ENCODE measurements at places on chromosomes 7 and 10. TPM values are rescaled to one million over a fixed set of nuclear protein-coding genes. Genes with fewer than 3 reads are reported as not detected.

Gene ATP6V0A4
- 0.07 TPM for total RNA-seq

Gene SH2D4B
- total RNA-seq = under 0.01 TPM

Gene SCART1
- 0.64 TPM for total RNA-seq

Gene FGFR2
- 20.2 TPM for total RNA-seq

Gene LIPA
- 66.3 TPM for total RNA-seq

Gene H2BK1
- not detected for total RNA-seq

Gene CYP17A1
- total RNA-seq = not detected

Gene MTPN
- total RNA-seq = 135 TPM

Gene NPSR1
- total RNA-seq = not detected

Gene SLC35B4
- total RNA-seq = 4.1 TPM

Gene SEC23IP
- total RNA-seq = 26.3 TPM

Gene CISD1
- 25.1 TPM for total RNA-seq

Gene MGMT
- total RNA-seq = 15.8 TPM

Gene HOXA11
- not detected for total RNA-seq

Gene OR6B1
- not detected for total RNA-seq

Gene EN2
- under 0.01 TPM for total RNA-seq

Gene GDI2
- 351 TPM for total RNA-seq

Measured in nasal cavity respiratory epithelium epithelial cell of viscerocranial mucosa (primary cell).